ENCODE measurements at places on chromosomes 3 and 15. TPM values are rescaled to one million over a fixed set of nuclear protein-coding genes. Genes with fewer than 3 reads are reported as not detected.

Gene CADM2
- total RNA-seq = not detected

- peaks cover 12% of the 10 kb centered on the region for H3K4me1 ChIP-seq
- H3K27ac ChIP-seq = no peak overlapping the region
- DNase-seq = no peak
- H3K36me3 ChIP-seq = peaks cover 9% of the 10 kb centered on the region
- H3K4me3 ChIP-seq = no peak overlapping the region
These were observed 307.8 kb upstream of the TPM1 start for GRCh38 chr15:62734706-62735105.

DNA sequence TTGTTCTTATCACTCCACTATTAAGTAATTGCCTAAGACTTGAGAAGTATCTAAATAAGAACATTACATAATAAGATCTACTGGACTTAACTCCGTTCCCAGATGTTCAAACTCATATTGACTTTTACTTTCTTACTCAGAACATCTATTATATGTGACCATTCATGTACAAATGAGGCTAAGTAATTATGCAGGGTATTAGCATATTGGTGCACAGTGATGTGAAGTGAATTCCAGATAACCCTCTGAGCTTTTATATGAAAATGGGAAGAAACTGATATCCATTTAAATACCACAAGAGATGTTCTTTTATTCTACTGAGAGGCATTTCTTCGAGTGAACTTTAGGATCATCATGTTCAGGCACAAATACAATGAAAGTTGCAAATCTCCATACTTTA lies 135.7 kb downstream of the ZPLD1 start:
- H3K27me3 ChIP-seq = no peaks in the 10 kb centered on the region
- no peaks in the 10 kb centered on the region for H3K36me3 ChIP-seq
- H3K27ac ChIP-seq = no peak overlapping the region
- no peak for DNase-seq
- H3K4me1 ChIP-seq = no peaks in the 10 kb centered on the region
- no peak overlapping the region for H3K4me3 ChIP-seq

DNA sequence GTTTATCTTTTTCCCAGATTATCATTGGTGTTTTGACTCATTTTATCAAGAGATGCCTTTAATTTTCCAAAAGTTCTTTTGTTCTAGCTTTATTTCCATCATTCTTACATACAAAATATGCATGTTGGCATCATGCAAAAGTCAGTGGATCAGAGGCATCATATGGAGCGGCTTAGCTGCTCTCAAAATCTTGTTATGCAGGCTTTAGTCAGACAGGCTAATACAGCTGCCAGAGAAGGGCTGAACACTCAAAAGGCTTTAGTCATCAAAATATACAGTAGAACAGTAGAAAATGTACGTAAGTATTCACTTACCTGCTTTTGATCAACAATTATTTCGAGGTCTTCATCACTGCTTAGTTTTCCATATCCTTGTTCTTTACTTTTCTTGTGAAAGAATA lies 65.5 kb downstream of the PEX5L start:
- DNase-seq = no peak
- H3K36me3 ChIP-seq = no peaks in the 10 kb centered on the region
- H3K27ac ChIP-seq = no peak overlapping the region
- no peaks in the 10 kb centered on the region for H3K4me1 ChIP-seq

GRCh38 chr15:58732625-58733363 lies 16.7 kb downstream of the ADAM10 start:
- no peak overlapping the region for H3K27ac ChIP-seq
- H3K4me3 ChIP-seq = no peak overlapping the region
- DNase-seq = no peak
- H3K27me3 ChIP-seq = no peaks in the 10 kb centered on the region

Gene MELTF
- 8.2 TPM for total RNA-seq

DNA sequence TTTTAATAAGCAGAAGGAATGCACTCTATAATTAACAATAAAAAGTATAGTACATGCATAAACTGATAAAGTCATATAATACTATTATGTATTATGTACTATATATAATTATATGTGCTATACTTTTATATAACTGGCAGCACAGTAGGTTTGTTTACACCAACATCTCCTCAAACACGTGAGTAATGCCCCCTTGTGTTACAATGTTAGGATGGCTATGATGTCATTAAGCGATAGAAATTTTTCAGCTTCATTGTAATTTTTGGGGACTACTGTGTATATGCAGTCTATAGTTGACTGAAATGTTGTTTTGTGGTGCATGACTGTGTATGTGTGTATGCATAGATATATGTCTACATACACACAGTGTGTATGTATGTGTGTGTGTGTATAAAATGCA lies 100.6 kb downstream of the SLMAP start:
- H3K4me1 ChIP-seq = no peaks in the 10 kb centered on the region
- H3K36me3 ChIP-seq = peaks cover 22% of the 10 kb centered on the region
- no peak overlapping the region for H3K4me3 ChIP-seq

- no peaks in the 10 kb centered on the region for H3K36me3 ChIP-seq
- peaks cover 27% of the 10 kb centered on the region for H3K4me1 ChIP-seq
- DNase-seq = peak; percentile 70
- no peaks in the 10 kb centered on the region for H3K27me3 ChIP-seq
- H3K27ac ChIP-seq = peak overlapping the region; percentile 38
These were observed 67.2 kb upstream of the POLG start for GRCh38 chr15:89401631-89402517.

Gene RBP2
- not detected for total RNA-seq

DNA sequence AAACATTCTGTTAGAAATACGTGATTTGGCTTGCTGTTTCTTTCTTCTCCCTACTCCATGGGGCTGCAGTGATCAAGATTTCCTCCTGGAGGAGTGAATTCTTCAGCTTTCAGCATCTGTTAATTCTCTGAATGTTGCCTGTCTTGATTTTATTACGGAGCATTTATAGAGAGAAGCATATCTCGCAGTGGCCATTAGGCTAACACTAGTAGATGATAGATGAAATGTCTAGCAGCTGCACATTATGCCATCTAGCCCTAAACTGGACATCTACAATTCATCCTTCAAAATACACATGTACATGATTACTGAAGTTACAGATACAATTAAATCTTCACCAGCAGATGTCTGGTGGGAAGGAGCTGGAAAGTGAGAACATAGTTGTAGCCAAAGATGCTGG lies 769.8 kb upstream of the NECTIN3 start:
- H3K4me1 ChIP-seq = 0 out of 2 replicates have a peak, but pooled peaks cover 2% of the 10 kb centered on the region
- H3K27ac ChIP-seq = no peak overlapping the region
- no peak overlapping the region for H3K4me3 ChIP-seq
- H3K36me3 ChIP-seq = no peaks in the 10 kb centered on the region

GRCh38 chr15:73926219-73927002 lies at the start of gene LOXL1:
Gene LOXL1, plus strand, starts transcription at chr15:73926462. Its CDS starts 322 bp downstream, at chr15:73926784.
- H3K27ac ChIP-seq = peak within 1 kb of the TSS; percentile 23
- H3K36me3 ChIP-seq = no peaks in the 10 kb centered on the region

DNA sequence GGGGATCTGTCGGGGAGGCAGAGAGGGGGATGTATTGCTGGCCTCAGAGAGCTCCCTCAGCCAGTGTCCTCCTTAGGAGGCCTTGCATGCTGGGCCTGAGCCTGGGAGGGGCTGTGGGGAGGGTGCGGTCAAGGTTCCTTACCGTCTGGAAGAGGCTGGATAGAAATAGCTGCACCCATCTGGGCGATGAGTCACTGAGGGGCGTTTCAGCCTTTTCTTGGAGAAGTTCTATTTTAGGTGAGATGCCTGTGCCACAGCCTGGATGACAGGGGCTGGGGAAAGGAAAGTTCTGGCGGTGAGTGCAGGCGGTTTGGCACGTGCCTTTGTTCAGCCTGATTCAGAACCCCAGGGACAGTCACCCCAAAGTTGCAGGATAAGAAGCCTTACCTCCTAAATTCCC lies 35.7 kb upstream of the APEH start:
- peaks cover 7% of the 10 kb centered on the region for H3K4me1 ChIP-seq
- H3K36me3 ChIP-seq = no peaks in the 10 kb centered on the region
- DNase-seq = peak; percentile 74
- no peak overlapping the region for H3K4me3 ChIP-seq
- H3K27me3 ChIP-seq = no peaks in the 10 kb centered on the region

- peak overlapping the region; percentile 30 for H3K27ac ChIP-seq
- peak; percentile 57 for DNase-seq
- no peaks in the 10 kb centered on the region for H3K27me3 ChIP-seq
- peaks cover 21% of the 10 kb centered on the region for H3K4me1 ChIP-seq
These were observed 71.5 kb downstream of the SSR3 start for GRCh38 chr3:156483426-156483825.

DNA sequence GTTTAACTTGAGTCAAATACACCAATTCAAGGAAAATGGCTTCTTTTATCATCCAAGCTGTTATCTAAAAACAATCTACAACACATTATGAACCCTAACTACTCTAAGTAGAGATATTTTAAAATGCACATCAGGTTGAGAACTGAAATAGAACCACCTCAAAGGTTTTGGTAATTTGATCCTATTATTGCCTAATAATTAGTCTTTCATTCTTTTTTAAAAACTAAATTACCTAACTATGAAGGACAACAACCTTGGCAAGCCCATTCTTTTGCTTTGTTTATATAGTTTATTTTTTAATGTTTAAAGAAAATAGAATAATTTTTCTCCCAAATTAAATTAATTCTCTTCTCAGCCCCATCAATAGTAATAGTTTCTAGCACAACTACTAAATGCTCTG lies 61.1 kb upstream of the PPIB start:
- no peaks in the 10 kb centered on the region for H3K4me1 ChIP-seq
- no peak overlapping the region for H3K27ac ChIP-seq
- no peak overlapping the region for H3K4me3 ChIP-seq
- 0 out of 2 replicates have a peak, but pooled peaks cover 3% of the 10 kb centered on the region for H3K36me3 ChIP-seq
- DNase-seq = no peak

DNA sequence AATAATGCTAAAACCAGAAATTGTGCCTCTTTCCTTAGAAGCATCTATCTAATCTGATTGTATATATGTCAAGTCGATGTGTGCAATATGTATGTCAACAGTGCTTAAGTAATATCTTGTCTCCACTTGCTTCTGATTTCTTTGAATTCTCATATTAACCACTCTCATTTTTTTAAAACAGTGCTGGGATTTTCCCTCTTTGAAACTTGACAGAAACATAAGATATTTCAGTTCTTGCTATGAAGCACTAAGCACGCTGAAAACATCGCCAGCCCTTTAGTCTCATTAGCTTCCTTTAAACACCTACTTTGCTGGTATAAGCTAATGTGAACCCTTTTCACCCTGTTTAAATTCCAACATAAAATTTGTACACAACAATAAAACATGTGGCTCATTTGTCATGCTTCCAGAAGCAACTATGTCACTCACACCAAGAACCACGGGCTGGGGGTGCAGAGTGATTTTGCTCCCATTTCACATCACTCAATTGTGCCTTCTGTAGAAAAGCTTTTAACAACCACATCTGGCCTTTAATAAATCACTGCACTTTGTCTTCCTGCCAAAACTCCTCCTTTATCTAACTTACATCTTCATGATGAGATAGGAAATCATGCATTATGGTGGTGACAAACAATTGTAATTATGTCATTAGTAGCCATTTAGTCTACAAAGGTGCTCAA lies 185.2 kb downstream of the FOXP1 start:
- DNase-seq = no peak
- no peak overlapping the region for H3K27ac ChIP-seq
- H3K36me3 ChIP-seq = no peaks in the 10 kb centered on the region
- H3K4me3 ChIP-seq = no peak overlapping the region

DNA sequence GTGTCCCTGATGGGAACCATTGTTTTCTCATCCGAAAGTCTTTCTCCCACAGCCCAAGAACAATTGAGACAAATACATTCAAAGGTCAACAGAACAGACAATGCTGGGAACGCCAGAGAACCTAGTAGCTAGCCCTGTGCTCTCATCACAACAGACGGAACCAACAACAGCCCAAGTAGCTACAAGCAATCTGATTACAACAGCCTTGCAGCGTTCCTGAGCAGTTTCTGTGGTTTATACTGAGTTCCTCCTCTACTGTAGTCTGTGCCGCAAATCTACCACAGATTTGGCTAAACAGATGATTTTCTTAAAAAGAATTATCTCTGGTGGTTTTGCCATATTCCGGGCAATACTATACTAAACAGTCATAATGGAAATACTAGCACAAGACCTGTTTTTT lies 435.6 kb downstream of the MECOM start:
- H3K36me3 ChIP-seq = no peaks in the 10 kb centered on the region
- DNase-seq = no peak
- no peaks in the 10 kb centered on the region for H3K4me1 ChIP-seq
- H3K27me3 ChIP-seq = no peaks in the 10 kb centered on the region

GRCh38 chr3:191634902-191635301 lies 173.9 kb downstream of the PYDC2 start:
- H3K27me3 ChIP-seq = no peaks in the 10 kb centered on the region
- H3K36me3 ChIP-seq = no peaks in the 10 kb centered on the region
- H3K4me1 ChIP-seq = no peaks in the 10 kb centered on the region
- DNase-seq = no peak

DNA sequence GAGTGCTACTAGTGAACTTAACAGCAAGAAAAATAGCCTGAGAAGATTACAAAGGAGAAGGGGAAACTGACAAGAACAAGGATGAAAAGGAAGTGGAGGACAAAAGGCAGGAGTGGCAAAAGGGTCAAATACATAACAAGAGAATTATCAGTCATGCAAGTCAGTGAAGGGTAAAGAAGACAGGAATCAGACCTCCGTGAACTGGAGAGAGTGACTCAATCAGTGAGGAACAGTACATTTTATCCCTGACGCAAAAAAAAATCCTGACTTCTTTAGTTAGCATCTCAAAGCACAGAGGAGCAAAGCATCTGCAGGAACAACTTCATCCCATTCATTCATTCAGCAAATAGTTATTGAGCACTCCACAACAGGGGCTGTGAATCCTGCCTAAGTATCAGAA lies 97.8 kb downstream of the SST start:
- H3K27ac ChIP-seq = no peak overlapping the region
- H3K4me3 ChIP-seq = no peak overlapping the region
- peaks cover 14% of the 10 kb centered on the region for H3K4me1 ChIP-seq
- no peaks in the 10 kb centered on the region for H3K36me3 ChIP-seq
- DNase-seq = no peak

Gene VIPR1
- total RNA-seq = not detected

GRCh38 chr3:100575704-100576103 lies 33.7 kb upstream of the ADGRG7 start:
- H3K36me3 ChIP-seq = no peaks in the 10 kb centered on the region
- DNase-seq = no peak
- H3K27me3 ChIP-seq = no peaks in the 10 kb centered on the region
- H3K4me3 ChIP-seq = no peak overlapping the region

DNA sequence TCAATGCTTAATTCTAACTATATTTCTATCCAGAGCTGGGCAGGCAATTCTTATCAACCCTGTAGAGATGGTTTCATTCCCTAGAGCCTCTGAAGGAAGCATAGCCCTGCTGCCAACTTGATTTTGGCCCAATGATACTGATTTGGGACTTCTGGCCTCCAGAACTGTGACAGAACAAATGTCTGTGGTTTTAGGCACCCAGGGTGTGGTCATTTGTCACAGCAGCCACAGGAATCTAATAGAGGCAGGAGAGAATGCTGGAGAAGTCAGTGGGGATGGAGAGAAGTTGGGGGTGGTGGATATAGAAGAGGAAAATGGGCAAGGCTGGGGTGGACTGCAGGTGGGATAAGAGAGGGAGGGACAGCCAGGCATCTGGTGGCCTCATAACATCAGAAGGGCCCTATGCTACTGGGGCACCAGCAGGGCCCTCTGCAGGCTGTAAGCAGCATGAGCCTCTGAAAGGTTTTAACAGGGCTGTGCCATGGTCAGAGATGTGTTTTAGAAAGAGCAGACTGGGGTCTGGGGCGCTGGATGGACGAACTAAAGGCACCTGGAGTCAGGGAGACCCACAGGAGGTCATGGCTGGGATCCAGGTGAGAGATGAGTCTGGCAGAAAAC lies 19.8 kb downstream of the MRPS11 start:
- H3K27ac ChIP-seq = no peak overlapping the region
- H3K4me1 ChIP-seq = no peaks in the 10 kb centered on the region
- no peaks in the 10 kb centered on the region for H3K36me3 ChIP-seq
- DNase-seq = no peak
- H3K4me3 ChIP-seq = no peak overlapping the region
- no peaks in the 10 kb centered on the region for H3K27me3 ChIP-seq

All from SJSA1 (cell line).